Fibroblast of villous mesenchyme (primary cell): ENCODE measurements at places on chromosomes 4 and X. TPM values are rescaled to one million over a fixed set of nuclear protein-coding genes. Genes with fewer than 3 reads are reported as not detected.

GRCh38 chrX:49186125-49187027 is at the start of gene PRICKLE3:
PRICKLE3 (minus strand) TSS chrX:49186373; CDS start chrX:49186297, 76 bp downstream.
- DNase-seq, result peak; percentile 70

The MAGEA3 gene
- not detected in 2 replicates for total RNA-seq

- peak; percentile 41 for DNase-seq
Measured at GRCh38 chr4:78059524-78059889, 2.4 kb downstream of the FRAS1 start.

- DNase-seq, result peak; percentile 55
Measured at GRCh38 chr4:153467897-153468262, 1.7 kb downstream of the TMEM131L start.

- no peak for DNase-seq
Measured at GRCh38 chrX:111288841-111289240, 18.6 kb upstream of the CAPN6 start.

DNA sequence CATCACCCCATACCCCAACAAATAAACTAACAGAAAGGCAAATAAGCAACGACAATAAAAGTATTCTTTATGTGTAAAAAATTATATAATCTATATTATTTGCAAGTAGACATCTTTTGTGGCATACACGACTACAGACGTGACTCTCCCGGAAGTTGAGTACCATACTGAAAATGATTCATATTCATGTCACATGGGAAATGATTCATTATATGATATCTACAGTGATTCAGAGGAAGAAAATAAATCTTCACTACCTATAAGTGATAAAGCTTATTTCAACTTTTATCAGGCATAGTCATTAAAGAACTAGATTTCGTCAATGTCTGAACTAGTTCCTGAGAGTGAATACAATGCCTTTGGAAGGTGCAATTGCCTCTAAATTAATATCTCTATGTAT is 4.6 kb upstream of the ANTXR2 start:
- no peak for DNase-seq

The HTR2C gene
- total RNA-seq, result under 0.01 TPM in 2 replicates

- DNase-seq, result no peak
Measured at GRCh38 chr4:84215217-84215616, 283.9 kb downstream of the NKX6-1 start.

The ATP6AP2 gene
- 75.7 and 94.6 TPM in 2 replicates for total RNA-seq

- DNase-seq, result no peak
Measured at GRCh38 chr4:114385195-114385985, 213.2 kb upstream of the UGT8 start.

The CPE gene
- 3.5 and 15.1 TPM in 2 replicates for total RNA-seq

DNA sequence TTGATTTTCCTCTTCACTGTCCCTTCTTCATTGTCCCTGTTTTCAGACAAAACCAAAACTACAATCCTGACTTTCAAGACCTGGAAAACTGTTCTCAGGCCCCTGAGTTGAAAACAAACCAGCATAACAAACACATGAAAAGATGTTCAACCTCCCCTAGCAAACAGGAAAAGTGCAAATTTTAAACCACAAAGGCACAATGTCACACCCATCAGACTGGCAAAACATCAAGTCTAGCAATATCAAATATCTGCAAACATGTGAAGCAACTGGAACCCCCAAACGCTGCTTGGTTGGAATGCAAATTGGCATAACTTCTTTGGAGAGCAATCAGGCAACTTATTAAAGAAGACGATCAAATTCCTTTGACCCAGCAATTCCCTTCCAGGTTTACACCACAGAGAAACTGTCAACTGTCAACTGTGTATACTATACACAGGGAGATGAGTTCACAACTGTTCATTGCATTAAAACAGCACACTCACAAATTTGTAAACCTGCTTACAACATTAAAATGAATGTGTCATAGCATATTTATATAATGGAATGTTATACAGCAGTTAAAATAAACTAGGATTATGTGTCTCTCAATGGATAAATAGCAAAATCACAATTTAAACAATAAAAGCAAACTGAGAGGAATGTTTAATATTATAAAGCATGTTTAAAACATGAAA is 7.0 kb downstream of the USP46 start:
- no peak for DNase-seq

DNA sequence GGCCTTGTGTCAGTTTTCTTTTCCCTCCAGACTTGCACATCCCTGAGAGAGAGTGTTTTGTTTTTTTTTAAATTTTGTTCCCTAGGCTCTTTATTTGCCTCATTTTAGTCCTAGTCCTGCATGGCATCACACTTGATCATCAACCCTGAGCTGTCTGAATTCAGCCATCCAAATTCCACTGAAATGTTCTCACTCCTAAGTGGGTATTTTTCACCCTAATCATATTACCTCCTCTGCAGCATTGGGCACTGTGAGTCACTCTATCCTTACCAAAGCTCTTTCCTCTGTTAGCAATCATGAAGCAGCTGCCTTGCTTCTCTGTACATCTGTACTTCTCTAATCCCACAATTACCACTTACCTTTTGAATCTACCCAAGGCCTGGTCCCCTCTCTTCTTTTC is 356.6 kb upstream of the MAGEB2 start:
- peak; percentile 3 for DNase-seq

DNA sequence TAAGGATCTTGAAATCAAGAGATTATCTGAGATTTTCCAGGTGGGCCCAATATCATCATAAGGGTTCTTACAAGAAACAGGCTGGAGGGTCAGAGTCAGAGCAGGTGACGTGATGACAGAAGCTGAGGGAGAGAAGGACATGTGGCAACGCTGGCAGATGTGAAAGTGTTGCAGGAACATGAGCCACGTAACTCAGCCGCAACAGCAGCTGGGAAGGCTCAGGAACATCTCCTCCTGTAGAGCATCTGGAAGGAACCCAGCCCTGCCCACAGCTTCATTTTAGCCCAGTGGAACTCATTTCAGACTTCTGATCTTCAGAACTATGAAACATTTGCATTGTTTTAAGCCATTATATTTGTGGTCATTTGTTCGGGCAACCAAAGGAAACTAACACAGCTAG is 156.3 kb upstream of the VEGFC start:
- DNase-seq, result peak; percentile 91

The DCK gene
- total RNA-seq, result 18.4 and 23.7 TPM in 2 replicates
